Stimulated activated CD4-positive, alpha-beta T cell treated with anti-CD3 and anti-CD28 coated beads, Interleukin-15, amount 100 ng/mL, for 24 hours (primary cell): ENCODE measurements at places on chromosomes 1 and 21.

- no peak for DNase-seq
Observed at GRCh38 chr1:57232500-57232899, 191.4 kb downstream of the DAB1 start.

DNA sequence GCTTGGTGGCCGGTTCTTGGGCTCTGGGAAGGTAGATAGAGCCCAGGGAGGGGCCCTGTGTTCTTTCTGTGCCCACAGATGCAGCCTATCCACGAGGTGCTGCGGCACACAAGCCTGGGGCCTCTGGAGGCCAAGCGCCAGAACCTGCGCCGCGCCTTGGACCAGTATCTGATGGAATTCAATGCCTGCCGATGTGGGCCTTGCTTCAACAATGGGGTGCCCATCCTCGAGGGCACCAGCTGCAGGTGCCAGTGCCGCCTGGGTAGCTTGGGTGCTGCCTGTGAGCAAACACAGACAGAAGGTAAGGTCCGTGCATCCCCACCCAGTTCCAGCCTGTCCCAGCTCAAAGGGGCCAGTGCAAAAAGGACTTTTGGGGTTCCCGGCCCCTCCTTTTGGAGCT is 53.5 kb downstream of the C8B start:
- no peak for DNase-seq

DNA sequence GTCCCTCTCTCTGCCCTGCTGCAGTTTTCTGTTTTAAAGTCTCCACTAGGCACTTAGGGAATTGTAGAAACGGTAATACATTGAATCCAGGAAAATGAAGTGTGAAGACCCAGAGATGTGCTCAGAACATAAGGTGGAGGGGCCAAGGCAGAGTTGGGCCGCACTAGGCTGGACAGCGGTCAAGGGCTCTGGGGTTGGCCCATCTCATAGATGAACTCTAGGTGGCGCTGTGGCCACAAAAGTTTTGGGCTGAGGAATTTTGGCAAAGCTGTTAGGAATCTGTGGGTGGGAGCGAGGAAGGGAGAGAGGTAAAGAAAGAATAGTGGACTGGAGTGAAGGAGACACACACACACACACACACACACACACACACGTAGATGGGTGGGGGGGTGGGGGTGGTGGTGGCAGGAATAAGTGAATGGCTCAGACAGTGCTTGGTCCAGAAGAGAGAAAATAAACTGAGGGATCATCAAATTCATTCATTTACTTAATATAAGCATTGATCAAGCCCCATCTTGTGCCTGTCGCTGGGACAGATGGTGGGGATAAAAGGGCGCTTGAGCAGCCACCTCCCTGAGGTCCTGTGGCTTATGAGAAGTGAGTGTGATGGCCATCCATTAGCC is 258.5 kb downstream of the TRABD2B start:
- no peak for DNase-seq

GRCh38 chr1:24864370-24864777 is 65.7 kb downstream of the RUNX3 start:
- DNase-seq: no peak

- DNase-seq: no peak
Observed at GRCh38 chr1:6966326-6966725, 181.1 kb downstream of the CAMTA1 start.

DNA sequence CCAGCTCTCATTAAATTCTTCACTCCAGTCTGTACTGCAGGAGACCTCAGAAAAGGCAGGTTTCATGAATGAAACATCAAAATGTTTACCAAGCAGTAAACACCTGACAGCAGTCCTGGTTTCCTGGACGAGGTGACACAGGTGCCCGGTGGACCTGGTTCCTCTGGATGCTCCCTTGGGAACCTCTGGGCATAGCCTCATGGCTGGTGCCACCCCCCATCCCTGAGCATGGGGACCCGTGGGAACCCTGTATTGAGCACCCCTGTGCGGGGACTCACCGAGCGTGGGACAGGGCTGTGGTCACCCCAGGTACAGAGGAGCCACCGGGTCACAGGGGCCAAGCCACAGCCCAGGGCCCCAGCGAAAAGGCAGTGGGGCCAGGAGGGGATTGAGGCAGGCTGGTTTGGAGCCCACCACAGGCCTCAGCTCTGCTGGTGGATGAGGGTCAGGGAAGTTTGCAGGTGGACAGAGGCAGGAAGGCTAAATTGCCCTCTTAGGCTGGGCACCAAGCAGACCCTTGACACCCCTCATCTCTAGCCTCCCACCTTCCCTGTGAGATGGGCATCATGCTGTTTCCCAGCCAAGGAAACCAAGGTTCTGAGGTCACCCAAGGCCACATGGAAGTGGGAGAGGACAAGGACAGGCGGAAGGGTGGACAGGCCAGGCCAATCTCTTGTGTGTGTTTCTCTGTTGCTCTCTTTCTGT is 158.4 kb downstream of the PTPRU start:
- DNase-seq: no peak
